ENCODE measurements at places on chromosomes 5 and 9.
A peak's percentile ranks its signal among the peaks of the same experiment; 100 is the strongest.

DNA sequence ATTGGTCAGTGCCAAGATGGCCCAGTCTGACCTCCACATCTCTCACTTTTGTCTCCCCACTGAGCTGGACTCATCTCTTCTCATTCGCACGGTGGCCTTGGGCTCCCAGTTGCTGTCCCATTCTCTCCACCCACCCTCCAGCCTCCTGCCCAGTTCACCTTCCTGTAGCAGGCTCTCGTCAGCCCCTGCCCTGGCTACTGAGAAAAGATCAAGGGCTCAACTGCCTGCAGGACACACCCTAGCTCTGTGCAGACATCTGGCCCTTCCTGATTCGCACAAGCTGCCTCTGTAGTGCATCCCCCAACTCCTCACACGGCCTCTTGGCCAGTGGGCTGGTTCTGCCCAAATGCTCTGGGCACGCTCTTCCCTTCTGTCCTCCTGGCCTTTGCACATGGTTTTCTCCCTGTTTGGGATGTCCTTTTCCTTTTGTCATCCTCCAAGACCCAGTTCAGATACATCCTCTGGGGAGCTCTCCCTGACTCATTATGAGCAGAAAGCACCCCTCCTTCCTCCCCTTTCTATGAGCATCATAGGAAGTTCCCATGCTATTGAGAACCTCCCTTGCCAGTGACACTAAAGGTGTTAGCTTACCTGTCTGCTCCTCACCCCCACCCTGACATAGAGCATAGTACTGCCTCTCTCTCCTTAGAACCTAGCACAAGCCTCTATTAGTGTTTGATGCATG is 78.5 kb upstream of the TGFBR1 start:
- no peak for DNase-seq

GRCh38 chr5:6274846-6275543 is 103.4 kb downstream of the MED10 start:
- no peak for DNase-seq

DNA sequence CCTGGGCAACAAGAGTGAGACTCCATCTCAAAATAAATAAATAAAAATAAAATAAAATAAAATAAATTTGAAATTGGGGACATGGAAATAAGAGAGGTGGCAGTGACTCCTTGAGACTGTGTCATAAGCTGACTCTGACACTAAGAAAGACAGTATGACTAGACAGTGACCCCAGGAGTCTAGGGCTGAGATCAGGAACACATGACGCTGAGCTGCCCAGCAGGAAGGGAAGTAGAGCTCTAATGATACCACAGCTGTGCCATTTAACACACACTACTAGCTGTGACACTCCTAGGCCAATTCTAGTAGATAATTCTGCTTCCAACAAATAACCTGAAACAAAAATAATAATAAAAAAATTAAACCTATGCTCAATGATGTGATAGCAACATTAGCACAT is 293.0 kb downstream of the SEC61B start:
- no peak for DNase-seq

DNA sequence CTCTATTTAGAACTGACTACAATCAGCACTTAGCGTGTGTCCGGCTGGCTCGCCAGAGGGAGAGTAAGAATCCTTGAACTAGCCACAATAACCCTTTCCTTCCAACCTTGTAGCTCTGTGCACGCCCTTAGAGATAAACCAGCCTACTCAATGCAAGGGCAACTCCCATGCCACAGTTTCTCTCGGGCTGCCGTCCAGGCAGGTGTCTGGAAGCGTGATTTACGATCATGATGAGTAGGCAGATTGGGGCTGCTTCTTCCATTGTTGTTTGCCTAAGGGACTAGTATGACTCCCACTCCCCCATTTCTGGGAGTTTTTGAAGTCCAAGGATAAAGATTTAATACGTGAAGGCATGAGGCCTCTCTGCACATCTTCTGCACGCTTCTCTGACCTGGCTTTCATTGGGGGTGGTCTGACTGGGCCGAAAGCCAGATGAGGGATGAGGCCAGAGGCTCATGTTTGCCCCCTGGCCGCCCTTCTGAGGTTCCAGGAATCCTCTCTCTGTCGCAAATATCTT is 134.0 kb upstream of the MYO10 start:
- peak; percentile 69 for DNase-seq

DNA sequence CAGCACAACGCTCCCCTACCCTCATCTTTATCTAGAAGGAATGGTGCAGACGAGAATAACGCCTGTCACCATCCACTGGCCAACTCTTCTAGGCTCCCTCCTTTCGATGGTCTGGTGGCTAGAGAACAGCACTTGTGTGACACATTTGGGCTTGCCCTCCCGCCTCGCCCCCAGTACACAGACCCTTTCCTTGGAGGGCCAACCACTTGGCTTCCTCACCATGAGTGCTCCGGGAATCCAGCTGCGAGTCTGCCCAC is 1.4 kb downstream of the GNAQ start:
- DNase-seq, result peak; percentile 43

DNA sequence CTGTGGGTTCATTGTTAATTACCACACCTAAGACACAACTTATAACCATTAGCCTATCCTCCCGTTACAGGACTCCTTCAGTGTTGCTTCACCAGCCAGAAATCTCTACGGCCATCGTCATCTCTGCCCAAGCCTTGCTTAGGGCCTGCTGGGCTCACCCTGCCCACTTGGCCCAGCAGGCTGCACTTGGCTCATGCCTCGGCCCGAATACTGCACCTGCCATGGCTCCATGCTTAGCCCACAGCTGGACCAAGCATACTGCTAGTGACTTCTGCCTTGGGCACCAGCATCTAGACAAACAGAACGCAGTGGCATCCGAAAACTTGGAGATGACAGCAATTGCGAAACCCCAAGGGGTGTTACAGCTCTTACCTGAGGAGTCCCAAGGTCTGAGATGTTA is 2336.0 kb upstream of the ACO1 start:
- DNase-seq, result no peak

GRCh38 chr5:145283141-145283810 is 551.9 kb downstream of the PRELID2 start:
- no peak for DNase-seq

- DNase-seq, result no peak
Observed at GRCh38 chr9:80437825-80438224, 866.1 kb downstream of the TLE4 start.

- DNase-seq, result no peak
Observed at GRCh38 chr5:179585941-179586401, 35.6 kb downstream of the RUFY1 start.

- no peak for DNase-seq
Observed at GRCh38 chr5:154165886-154166285, 24.6 kb upstream of the GALNT10 start.

- DNase-seq, result no peak
Observed at GRCh38 chr9:17075146-17075757, 59.6 kb upstream of the CNTLN start.

DNA sequence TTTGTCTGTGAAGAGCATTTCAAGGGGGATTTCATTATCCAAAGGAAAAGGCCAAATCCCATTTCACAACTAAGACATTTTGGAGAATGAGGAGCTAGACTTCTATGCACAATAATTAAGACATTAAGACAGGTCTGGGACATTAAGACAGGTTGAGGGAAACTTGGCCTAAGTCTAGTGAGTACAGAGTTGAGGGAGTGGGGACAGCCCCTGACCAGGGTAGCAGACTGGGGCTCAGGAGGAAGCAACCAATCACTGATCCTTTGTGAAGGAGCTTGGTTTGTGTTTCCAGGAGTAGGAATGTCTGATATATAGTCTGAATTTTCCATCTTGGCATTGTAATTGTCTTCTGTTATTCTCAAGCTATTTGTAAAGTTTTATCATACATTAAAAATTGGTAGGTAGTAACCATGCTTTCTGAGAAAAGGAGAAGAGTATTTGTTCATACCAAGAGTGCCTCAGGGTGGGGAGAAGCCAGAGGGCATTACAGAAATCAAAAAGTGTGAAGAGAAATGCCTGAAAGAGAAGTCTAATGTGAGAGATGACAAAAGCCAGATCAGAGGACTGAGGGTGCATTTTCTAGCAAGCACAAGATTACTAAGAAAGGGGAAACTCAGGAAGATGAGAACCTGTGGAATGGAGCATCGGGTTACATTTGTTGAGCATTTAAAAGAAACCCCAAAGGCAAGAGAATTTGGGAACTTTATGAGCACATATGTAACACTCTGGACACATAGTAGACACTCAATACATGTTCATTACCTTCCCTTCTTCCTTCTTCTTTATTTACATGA is 189.3 kb upstream of the PIK3R1 start:
- DNase-seq, result no peak

DNA sequence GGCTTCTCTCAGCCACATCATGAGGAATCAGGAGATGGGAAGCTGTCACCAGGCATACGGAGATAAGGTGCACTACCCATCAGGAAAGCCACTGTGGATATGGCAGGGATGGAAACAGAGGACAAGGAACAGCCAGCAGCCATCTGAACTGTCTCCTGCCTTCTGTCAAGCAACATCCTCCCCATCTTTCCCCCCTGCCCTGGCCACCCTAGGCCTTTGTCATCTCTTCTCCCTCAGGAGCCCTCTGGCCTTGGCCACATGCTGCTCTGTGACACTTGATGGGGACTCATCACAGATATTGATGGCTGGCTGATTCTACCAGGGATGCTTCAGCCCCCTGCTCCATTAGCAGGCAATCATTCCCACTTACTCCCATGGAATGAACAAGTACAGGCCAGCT is 21.1 kb upstream of the MEIKIN start:
- DNase-seq, result no peak

DNA sequence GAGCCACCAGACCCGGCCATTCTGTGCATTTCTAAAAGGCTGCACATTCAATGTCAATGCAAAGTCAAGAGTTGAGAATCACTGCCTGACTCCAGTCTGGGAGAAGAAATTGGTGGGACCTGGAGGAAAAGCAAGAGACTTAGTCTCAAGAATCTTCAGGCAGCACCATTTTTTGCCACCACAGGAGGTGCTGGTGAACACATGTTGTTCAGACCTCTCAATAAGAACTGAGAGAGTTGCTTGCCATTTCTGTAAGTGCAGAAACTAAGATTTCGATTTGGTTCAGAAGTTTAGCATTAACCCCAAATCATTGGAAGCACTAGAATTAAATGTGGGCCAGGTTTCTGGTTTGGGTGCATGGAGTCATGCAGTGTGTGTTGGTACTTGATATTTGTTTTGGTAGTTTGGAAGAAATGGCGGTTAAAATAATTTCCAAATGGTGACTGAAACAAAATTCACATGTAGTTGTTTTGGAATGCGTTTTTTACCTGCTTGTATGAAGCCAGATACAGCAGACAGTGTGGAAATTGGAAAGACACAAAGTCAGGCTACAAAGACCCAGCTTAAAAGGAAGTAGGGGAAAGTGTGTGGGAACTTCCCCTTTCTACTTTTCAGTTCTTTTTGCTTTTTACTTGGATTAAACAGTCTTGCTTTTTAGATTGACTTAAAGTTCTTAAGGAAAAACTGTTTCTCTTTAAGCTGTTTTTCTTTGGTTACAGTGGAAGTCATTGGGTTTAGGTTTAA is 20.4 kb downstream of the PDE8B start:
- DNase-seq, result no peak

GRCh38 chr5:111394586-111394985 is 117.7 kb downstream of the STARD4 start:
- no peak for DNase-seq

DNA sequence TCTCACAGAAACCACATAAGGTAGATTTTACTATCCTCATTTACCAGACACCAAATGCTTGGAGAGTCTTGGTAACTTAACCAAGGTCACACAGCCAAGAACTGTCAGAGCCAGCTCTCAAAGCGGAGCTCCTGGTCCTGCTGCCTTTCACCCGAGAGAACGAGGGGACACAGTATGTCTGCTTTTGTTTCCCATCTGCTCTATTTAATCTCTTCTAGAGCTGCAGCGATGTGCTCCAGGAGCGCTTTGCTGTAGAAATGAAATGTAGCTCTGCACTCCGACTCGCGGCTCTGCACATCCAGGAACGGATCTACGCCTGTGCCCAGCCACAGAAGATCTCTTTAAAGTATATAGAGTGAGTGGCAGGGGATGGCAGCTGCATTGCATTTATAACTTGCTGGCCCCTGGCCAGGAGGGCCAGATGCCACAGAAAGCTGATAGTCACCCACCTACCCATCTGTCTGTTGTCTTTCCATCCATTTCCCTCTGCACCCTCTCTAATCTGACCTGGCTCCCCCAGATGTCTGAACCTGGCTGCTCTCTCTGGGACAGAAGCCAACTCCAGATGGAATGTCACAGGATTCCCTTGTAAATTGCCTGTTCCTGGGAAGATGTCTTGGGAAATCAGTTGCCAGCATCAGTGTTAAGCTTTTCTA is 21.4 kb upstream of the TRMT10B start:
- no peak for DNase-seq

- no peak for DNase-seq
Observed at GRCh38 chr5:174340226-174340625, 294.7 kb downstream of the NSG2 start.

GRCh38 chr9:18447131-18447530 is 26.8 kb upstream of the ADAMTSL1 start:
- DNase-seq, result no peak

GRCh38 chr9:17476401-17476800 is 102.5 kb upstream of the SH3GL2 start:
- DNase-seq, result no peak

Data from HAP-1 (cell line).